IMR-90 (cell line): ENCODE measurements at places on chromosomes 2 and 18. TPM values are rescaled to one million over a fixed set of nuclear protein-coding genes. Genes with fewer than 3 reads are reported as not detected.

- no peak for DNase-seq
Observed at GRCh38 chr2:119724656-119725485, 34.9 kb upstream of the PTPN4 start.

Gene OTOF
- not detected in 2 replicates for total RNA-seq

Gene NTSR2
- not detected in 2 replicates for total RNA-seq

DNA sequence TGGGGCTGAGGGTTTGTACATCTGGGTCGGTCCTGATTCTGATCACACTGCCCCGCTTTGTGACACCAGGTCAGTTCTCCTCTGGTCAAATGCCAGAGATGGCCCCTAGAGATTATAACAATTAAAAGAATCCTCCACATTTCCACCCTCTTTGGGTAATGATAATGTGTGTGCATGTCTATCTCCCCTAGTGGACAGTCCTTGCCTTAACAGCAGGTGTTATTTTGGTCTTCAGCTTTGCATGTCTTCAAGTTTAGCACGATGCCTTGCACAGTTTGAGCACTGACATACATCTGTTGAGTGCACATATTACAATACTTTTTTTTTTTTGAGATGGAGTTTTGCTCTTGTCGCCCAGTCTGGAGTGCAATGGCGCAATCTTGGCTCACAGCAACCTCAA lies 25.7 kb upstream of the COX7A2L start:
- DNase-seq = no peak

Gene SYT4
- total RNA-seq = not detected in 2 replicates

DNA sequence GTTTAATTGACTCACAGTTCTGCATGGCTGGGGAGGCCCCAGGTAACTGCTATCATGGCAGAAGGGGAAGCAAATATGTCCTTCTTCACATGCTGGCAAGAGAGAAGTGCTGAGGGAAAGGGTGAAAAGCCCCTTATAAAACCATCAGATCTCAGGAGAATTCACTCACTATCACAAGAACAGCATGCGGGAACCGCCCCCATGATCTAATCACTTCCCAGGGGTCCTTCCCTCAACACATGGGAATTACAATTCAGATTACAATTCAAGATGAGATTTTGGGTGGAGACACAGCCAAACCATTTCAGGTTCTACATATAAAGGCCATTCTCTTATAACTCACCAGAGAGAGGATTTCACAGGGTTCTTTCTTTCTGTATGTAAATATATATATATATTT lies 62.9 kb downstream of the VRK2 start:
- no peak for DNase-seq

Gene DRC1
- under 0.01 and 0.18 TPM in 2 replicates for total RNA-seq

DNA sequence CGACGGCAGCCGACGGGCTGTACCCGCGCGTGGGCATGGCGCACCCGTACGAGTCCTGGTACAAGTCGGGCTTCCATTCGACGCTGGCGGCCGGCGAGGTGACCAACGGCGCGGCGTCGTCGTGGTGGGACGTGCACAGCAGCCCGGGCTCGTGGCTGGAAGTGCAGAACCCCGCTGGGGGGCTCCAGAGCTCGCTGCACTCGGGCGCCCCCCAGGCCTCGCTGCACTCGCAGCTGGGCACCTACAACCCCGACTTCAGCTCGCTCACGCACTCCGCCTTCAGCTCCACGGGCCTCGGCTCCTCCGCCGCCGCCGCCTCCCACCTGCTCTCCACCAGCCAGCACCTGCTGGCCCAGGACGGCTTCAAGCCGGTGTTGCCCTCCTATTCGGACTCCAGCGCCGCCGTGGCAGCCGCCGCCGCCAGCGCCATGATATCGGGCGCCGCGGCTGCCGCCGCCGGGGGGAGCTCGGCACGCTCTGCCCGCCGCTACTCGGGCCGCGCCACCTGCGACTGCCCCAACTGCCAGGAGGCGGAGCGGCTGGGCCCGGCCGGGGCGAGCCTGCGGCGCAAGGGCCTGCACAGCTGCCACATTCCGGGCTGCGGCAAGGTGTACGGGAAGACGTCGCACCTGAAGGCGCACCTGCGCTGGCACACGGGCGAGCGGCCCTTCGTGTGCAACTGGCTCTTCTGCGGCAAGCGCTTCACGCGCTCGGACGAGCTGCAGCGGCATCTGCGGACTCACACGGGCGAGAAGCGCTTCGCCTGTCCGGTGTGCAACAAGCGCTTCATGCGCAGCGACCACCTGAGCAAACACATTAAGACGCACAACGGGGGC lies 2.0 kb downstream of the SP9 start:
- no peak for DNase-seq

GRCh38 chr2:157052685-157053224 lies 204.8 kb upstream of the GALNT5 start:
- peak; percentile 87 for DNase-seq

Gene MAPK4
- not detected in 2 replicates for total RNA-seq

DNA sequence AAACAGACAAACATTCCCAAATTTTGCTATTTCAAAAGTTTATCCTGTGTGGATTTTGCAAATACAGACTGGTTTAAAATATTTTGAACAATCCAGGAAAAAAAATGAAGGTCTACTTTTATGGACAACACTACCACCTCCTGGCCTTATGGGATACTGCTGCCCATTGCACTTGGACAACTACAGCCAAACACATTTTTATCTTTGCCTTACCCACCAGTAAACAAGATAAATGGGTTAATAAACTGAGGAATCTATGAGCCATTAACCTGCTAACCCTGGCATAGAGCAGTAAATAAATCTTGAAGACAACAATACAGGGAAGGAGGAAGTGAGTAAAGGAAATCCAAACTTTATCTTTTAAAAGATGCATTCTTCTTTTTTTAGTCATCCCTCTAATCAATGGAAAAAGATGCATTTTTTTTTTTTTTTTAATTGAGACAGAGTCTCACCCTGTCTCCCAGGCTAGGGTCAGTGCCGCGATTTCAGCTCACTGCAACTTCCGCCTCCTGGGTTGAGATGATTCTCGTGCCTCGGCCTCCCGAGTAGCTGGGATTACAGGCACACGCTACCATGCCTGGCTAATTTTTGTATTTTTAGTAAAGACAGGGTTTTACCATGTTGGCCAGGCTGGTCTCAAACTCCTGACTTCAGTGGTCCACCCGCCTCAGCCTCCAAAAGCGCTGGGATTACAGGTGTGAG lies 2.1 kb upstream of the SPIRE1 start:
- DNase-seq = peak; percentile 70

DNA sequence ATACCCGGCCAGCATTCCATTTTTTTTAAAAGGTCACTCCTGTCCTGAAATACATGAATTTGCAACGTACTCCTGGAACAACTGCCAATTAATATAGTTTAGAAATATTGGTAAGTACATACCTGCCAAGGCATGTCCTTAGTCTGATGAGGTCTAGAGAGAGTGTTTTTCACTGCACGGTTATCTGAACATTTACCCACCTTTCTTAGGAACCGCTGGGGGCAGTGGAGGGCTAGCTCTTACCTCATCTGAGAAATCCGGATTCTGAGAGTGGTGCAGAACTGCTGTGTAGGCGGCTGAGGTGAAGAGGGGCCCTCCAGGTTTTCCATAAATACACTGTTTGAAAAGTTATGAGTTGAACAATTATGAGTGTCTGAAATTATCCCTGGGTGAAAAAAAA lies 133.1 kb upstream of the CCDC195 start:
- no peak for DNase-seq

Gene CHRNG
- total RNA-seq = not detected in 2 replicates

Gene ASB3
- 36.2 and 39.2 TPM in 2 replicates for total RNA-seq

Gene L3MBTL4
- under 0.01 TPM in 1 of 2 replicates, not detected in the other for total RNA-seq

DNA sequence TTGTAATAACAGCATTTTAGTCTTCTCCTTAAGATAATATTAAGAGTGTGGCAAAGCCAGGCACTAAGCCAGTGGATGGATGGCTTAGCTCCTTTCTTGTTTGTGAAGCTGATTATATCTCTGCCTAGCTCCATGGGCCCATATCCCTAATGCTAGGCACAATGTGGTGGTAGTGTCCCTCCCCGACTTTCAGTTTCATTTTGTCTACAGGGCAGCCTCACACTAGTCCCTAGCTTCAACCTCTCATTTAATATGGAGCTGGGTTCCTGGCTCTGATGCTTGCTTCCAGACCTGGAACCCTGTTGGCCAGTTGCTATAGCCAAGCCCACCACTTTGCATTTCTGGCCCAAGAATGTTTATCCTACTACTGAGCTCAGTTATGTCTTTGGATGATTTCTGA lies 437.0 kb upstream of the MEIS1 start:
- DNase-seq = no peak

Gene ERBB4
- total RNA-seq = not detected in 2 replicates

GRCh38 chr2:29946505-29946904 lies 25.1 kb upstream of the ALK start:
- DNase-seq = no peak

GRCh38 chr2:60880643-60881046 lies 729 bp upstream of the REL start:
- no peak for DNase-seq

DNA sequence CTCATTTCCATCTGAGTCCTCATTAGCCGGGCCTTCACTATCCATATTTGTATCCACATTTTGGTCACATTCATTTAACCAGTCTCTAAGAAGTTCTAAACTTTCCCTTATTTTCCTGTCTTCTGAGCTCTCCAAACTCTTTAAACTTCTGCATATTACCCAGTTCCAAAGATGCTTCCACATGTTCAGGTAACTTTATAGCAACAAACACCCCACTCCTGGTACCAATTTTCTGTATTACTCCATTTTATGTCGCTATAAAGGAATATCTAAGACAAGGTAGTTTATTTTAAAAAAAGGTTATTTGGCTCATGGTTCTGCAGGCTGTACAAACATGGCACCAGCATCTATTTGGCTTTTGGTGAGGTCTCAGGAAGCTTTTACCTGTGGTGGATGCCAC lies 38.8 kb upstream of the AGFG1 start:
- DNase-seq = no peak
